ENCODE measurements at places on chromosomes 3 and 15.

GRCh38 chr3:36909181-36909580 is 35.7 kb downstream of the TRANK1 start:
- DNase-seq, result no peak

DNA sequence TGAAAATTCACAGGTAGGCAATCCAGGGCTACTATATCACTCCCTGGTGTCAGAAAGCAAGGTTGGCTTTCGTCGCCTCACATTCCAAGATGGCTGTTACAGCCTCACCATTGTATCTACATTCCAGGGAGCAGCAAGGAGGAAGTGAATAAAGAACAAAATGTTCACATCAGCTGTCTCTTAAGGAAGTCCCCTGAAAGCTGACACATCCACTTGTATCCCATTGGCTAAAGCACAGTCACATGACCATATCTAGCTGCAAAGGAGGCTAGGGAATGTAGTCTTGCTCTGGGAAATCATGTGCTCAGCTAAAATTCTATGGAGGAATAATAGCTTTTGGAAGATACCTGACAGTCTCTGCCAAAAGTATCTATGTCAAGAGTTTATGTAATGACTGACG is 12.8 kb upstream of the GATA2 start:
- no peak for DNase-seq

GRCh38 chr3:101940521-101941317 is 91.4 kb downstream of the NFKBIZ start:
- DNase-seq, result no peak

DNA sequence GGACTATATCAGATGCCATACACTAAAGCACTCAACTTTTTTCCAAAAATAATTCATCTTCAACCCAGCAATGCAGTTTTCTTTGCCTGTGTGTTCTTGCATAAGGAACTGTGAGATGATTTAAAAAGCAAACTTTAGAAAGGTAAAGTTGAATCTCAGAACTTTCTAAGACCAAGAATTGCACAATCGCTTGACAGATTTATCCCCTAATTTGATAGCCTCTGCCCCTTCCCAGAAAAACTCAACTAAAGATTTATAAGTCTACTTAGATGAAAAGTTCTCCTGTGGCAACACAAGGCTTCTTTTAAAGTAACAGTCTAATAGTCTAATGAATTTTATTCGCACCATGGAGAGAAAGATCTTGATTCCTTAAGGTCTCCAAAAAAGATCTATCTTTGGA is 259.3 kb downstream of the MAGI1 start:
- no peak for DNase-seq

DNA sequence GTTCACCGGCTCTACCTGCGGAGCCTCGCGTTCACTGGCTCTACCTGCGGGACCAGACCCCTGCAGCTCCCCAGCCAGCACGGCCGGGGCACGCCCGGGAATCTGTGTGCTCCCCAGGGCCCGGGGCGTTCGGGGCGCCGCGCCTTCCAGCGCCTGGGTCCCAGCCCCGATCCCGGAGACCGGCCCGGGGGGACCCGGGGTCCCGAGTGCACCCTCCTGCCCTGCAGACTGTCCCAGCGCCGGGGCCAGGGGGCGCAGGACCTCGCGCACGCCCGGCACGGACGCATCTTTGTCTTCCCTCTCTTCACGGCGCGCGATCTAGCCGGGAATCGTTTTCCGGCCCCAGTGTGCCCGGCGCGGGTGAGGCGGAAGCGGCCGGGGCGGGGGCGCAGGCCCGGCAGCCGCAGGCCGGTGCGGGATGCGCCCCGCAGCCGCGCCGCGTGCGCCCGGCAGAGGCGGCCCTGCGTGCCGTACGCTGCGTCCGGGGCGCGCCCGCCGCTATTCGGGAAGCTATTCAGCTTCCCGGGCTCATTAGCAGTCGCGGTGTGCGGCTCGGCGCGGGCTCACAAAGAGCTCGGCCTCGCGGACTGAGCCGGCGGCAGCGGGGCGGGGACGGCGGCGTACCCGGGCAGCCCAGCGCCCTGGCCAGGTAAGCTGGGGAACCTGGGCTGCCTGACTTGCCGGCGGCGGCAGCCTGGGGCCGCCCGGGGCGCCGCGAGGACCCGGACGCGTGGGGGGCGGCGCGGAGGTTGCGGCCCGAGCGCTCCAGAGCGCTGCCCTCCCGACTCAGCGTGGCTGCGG is at the start of gene APBA2:
Gene APBA2, plus strand, starts transcription at position 345 of the 801 bp plus-strand sequence. CDS start 167,911 bp downstream, outside the sequence.
- no peak for DNase-seq

DNA sequence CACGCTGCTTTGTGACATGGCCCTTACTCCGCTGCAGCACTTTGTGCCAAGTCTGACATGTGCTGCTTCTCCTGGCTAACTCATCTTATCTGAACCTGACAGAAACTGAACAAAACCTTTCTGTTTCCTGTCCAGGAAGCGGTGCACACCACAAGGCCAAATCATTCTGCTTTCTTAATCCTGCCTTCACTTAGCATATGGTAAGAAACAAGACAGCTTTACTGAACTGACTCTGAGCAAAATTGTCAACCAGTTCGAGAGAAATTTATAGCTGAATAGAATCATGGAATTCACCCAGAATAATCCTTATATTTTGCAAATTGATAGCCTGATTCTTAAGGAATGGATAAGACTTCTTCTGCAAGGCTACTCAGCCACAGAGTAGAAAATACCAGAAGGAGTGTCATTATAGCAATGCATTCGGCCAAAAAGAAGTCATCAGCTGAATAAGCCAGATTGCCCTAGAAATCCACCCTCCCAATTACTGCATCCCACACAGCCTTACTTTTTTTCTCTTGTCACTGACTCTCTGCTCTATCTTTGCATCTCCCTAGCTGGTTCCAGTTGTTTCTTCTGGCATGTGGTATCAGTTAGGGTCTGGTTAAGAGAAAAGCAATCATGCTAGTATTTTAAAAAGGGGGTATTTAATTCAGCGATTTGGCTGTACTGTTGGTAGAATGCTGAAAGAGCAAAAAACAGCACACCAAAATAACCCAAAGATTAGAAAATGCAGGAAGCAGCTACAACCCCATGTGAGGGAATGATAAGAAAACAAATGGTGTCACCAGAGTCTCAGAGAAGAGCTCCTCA is 41.6 kb upstream of the STRIT1 start:
- DNase-seq, result no peak

DNA sequence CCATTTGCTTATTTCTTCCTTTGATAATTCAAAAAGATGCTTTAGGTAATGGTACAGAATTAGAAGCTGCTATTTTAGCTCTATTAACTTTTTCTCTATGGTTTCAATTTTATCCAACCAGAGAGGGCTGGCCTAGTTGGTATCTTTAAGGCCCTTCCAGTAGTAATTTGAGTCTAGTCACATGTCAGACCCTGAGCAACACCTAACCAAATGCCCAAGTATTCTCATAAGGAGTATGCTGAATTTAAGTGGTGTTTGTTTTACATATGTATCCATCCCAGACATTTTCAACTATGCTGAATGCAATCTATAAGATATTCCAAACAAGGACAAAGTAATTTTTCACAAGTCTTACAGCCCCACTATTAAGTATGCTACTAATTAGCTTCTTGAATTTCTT is 9.6 kb downstream of the DNAJC19 start:
- DNase-seq, result no peak

- DNase-seq, result no peak
Measured at GRCh38 chr3:38043486-38043885, 4.5 kb downstream of the DLEC1 start.

GRCh38 chr15:62828364-62828763 is 214.2 kb upstream of the TPM1 start:
- no peak for DNase-seq

GRCh38 chr15:75307778-75308390 is 25.2 kb downstream of the GOLGA6D start:
- no peak for DNase-seq

Measured in activated CD4-positive, CD25-positive, alpha-beta regulatory T cell (primary cell).